Stimulated activated CD4-positive, alpha-beta T cell treated with anti-CD3 and anti-CD28 coated beads, TNF-alpha, amount 100 ng/mL, for 1 hour (primary cell): ENCODE measurements at places on chromosomes 2 and 18.

DNA sequence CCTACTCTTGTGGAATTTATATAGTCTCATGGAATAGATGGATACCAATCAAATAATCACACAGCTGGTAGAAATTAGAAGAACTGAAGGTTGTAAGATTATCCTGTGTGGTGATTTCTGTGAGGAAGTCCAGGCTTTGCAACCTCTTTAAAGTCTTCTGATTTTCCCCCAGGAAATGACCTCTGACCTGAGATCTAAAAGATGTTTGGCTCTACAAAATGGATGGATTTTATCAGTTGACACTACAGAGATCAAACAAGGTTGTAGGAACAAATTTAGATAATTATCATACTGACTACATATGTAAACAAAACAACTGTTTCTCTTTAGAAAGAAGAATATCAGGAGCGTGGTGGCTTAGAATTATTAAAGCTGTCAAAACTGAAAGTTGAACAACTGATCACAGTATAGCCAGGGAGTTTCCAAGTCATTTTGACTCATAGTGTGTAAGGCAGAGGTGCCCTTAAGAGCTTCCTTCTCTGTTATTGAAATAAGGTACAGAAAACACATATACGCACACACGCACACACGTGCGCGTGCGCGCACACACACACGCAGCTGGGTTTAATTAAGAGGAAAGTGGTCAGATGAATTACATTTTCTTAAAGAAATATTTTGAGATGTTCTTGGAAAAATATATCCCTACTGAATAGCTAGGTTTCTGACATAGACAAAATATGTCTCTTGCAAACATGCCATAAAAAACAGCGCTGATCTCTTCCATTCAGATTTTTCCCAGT is 35.5 kb upstream of the PELI1 start:
- DNase-seq: no peak

DNA sequence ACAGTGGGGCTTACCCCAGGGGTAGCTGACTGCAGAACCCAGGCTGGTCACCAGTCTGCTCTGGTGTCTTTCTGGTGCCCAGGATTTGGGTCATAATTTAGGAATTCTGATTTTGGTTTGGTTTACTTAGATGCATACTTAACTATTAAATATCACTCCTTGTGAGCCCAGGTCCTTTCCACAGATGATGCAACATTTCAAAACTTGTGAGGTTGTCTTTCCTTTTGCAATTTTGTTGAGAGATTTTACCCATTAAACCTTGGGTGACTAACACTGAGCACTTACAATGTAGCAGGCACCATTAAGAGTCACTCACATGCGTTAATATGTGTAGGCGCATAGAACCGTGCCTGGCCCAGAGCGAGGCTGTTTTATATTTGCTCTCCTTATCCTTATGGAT is 61.8 kb upstream of the RPL31 start:
- DNase-seq: no peak

- no peak for DNase-seq
Observed at GRCh38 chr2:235728800-235729556, 235.1 kb downstream of the AGAP1 start.

GRCh38 chr18:56921896-56922480 is 224.9 kb upstream of the BOD1L2 start:
- no peak for DNase-seq

DNA sequence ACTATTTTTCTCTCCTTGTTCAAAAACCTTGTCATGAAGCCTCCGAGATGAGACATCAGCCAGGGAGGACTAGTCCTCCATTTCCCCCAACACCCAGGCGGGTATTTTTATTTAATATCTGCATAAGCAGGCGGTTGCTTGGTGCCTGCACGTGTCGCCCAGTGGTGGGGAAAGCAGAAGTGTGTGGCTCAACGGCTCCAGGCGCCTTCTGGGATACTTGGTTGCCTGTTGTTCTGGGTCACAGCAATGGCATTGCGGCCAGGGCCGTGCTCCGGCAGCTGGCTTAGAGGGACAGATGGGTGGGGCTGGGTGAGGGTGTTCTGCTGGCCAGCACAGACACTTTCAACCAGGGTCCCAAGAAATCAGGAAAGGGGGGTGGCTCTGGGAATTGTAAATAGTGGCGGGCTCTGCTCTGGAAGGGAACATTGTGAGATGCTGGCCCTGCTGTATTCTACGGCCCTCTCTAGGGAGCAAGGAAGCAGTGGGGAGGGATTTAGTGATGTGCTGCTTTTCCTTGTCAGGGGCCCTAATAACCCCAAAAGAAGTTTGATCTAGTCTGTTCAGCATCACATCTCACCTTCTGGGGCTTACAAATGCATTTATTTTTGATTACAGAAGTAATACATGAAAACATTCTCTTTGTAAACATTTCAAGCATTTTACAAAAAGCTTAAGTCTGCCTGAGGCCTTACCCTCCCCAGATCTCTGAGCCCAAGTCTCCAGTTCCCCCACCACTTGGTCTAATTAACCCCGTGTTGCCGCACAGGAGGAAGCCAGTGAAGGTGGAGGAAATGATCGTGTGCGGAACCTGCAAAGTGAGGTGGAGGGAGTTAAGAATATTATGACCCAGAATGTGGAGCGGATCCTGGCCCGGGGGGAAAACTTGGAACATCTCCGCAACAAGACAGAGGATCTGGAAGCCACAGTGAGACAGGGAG is 1.1 kb downstream of the VAMP8 start:
- DNase-seq: no peak

DNA sequence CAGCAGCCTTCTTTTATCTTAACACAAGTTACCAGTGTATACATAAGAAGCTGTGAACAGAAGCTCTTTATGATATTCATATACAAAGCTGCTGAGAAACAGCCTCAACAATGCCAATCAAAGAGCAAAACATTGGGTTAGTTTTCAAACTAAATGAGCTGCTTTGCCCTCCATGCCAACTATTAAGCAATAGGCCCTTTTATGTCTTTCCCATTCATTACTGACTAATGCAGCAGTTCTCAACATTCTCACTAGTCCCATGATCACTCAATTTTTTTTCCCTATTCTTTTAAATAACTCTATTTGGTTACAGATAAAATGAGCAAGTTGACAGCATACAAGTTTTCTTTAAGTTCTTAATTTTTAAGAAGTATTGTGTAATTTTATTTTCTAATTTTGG is 57.9 kb upstream of the FRZB start:
- DNase-seq: no peak

DNA sequence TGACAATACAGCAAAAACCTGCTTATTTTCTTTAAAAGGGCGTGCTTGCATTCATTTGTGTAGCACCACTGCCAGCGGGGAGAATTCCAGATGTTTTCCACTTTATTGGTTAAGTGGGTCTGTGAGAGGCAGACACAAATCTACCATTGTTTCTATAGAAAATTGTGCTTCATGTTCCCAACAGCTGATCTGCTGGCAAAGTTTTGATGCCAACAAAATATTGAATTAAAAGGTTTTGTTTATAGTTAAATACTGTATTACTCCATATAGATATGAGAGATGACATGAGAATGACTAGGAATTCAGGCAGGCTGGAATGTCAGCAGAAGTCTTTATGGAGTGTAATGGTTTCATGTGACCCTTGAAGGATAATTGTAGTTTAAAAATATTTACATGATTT is 182.7 kb downstream of the MC4R start:
- DNase-seq: no peak

DNA sequence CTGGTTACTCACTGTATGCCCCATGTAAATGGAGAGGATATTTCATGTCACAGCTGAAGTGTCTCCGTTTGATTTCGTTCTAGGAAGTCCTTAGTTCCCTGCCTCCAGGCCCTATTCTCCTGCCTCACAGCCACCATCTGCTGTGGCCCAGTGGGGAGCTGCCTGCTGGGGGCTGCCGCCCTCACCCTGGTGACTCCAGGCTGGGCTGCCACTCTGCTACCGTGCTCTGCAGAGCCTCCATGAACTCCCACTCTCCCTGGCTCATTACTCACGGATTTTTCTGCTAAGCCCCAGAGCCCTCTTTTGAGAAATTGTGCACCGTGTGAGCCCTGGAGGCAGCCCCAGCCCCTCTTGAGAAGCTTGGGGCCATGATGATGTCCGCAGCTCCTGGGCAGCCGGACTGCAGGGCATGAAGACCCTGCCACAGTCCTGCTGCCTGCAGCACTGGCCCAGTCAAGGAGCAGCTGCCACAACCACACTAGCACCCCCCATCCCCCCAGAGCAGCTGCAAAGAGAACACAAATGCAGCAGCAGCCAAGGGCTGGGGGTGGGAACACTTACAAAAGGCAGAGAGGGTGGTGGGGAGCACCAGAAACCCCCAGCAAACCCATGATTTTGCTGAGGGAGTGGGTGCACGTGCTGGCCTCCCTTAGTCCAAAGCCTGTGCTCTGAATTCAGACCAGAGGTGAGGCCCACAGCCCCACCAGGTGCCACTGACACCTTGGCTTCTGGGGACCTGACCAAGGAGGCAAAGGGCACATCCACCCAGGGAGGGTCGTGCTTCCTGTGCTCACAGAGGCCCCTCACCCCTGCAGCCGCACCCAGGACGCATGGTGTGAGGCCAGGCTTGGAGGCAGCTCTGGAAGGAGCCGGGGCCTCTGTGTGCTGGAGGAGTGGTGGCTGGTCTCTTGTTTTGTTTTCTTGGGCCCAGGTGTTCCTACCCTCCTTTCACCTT is 270.2 kb upstream of the RAB6C start:
- DNase-seq: no peak

- no peak for DNase-seq
Observed at GRCh38 chr2:98560256-98560771, 48.0 kb downstream of the COA5 start.

- DNase-seq: no peak
Observed at GRCh38 chr2:172249986-172250385, 147.3 kb upstream of the DLX2 start.

- DNase-seq: no peak
Observed at GRCh38 chr2:177721818-177722567, 329.4 kb downstream of the AGPS start.

DNA sequence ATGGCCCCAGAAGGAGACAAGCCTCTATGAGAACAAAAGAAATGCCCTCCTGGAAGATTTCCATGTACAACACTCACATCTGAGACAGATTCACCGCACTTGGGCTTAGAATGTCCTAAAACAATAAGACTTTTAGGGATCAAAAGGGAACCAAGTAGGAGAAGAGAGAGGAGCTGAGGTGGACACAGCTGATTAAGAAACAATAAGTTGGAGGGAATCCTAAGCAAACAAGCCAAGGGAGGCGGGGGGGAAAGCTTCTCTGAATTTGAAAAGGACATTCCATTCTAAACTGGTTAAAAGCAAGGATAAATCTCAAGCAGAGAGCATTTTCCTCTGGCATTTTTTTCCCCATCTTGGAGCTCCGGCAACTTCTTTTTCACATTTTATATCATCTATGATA is 9.9 kb downstream of the ACVR1 start:
- no peak for DNase-seq

DNA sequence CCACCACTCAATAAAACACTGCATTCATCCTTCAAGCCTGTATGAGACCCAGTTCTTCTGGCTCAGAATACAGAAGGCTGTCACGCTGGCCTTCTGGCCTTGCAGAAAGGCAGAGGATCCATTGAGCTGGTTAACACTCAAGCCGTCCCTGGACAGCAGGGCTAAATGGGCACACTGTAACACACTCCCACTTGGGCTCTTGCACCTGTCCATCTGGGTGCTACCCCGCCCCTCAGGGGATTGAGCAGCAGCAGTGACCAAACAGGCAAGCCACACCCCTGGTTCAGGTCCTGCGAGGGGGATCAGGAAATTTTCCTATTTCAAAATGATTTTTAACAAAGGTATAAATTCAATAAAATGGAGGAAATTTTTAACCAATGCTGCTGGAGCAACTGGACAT is 936.0 kb downstream of the CNTNAP5 start:
- DNase-seq: no peak

GRCh38 chr2:196798980-196799379 is 503 bp downstream of the GTF3C3 start:
- DNase-seq: no peak
